Spinal cord (tissue), 10 donors: ENCODE measurements at places on chromosomes 13 and 19. TPM values are rescaled to one million over a fixed set of nuclear protein-coding genes. Genes with fewer than 3 reads are reported as not detected.

The ZNF682 gene
- polyA plus RNA-seq: 16.3 TPM

The PSG2 gene
- polyA plus RNA-seq: 0.23 TPM

The PNMA8C gene
- 31.9 TPM for polyA plus RNA-seq

The MARCHF2 gene
- polyA plus RNA-seq: 60.7 TPM

The ZNF763 gene
- 4.8 TPM for polyA plus RNA-seq

The LONP1 gene
- polyA plus RNA-seq: 72.6 TPM

The IGFL2 gene
- polyA plus RNA-seq: not detected

The CCNE1 gene
- polyA plus RNA-seq: 8.3 TPM

The TMEM255B gene
- 5.6 TPM for polyA plus RNA-seq

The MBD3L1 gene
- polyA plus RNA-seq: not detected

The KLK12 gene
- polyA plus RNA-seq: not detected

The ZNF816 gene
- 7.1 TPM for polyA plus RNA-seq

The DLL3 gene
- polyA plus RNA-seq: 46.3 TPM

The RAB3A gene
- polyA plus RNA-seq: 342 TPM

The SERP2 gene
- polyA plus RNA-seq: 49.9 TPM

The MBD3L2 gene
- not detected for polyA plus RNA-seq

DNA sequence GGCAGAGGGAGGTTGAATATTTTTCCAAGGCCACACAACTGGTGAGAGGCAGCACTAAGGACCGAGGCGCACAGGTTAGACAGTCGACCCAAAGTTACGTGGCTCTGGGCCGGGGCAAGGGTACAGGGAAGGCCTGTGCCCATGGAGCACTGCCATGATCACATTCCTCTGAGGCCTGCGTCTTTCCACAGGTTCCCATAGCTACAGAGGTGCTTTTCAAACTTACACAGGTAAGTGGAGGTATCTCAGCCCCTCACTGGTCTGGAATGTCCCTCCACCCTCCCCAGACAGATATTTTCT is 814 bp downstream of the ZNF211 start:
- DNase-seq: no peak

- DNase-seq: no peak
These were observed 11.1 kb upstream of the ATP12A start for GRCh38 chr13:24668955-24669582.

- peak; percentile 30 for DNase-seq
These were observed 25.2 kb downstream of the ZNRF4 start for GRCh38 chr19:5480427-5480836.

- DNase-seq: no peak
These were observed 514 bp downstream of the PCID2 start for GRCh38 chr13:113207890-113208420.

DNA sequence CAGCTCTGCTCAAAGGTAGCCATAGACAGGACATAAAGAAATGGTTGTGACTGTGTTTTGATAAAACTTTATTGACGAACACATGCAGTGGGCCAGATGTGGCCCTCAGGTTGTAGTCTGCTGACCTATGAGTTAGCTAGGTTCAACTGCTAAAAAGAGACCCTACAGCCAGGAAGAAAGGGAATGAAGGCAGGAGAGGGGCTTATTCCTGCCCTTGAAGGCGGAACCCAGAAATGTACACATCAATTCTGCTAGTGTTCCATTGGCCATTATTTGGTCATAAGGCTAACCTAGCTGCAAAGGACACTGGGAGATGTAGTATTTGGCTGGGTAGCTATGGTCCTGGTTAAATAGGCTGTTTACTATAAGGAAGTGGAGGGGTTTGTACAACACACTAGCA is 18.0 kb downstream of the APBA3 start:
- DNase-seq: peak; percentile 3

DNA sequence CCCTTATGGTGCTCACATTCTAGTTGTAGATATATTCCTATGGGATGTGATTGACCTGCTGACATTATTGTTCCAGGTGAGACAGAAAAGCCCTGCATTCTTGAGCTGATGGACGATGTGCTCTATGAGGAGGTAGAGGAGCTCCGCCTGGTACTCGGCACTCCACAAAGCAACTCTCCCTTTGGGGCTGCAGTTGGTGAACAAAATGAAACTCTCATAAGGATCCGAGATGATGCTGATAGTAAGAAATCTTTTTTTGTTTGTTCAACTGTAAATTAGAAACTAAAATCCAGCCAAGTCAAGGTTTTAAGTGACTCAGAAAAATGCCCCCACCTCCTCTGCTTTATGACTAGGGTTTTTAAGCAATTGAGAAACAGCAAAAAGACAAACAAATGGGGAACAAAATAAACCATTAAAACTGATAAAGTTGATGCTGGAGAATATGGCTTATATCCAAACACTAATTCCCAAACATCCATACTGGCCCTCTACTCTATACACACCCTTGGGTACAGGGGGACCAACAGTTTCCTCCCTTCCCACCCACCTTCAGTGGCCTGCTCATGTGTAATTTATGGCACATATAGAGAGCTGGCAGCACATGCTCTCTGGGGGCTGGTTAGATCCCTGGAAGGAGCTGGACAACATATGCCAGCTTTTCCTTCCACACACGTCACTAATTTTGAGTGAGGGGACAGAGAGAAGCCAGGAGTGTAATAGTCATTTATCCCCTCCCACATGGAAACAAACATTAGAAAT is 139.6 kb downstream of the STOML3 start:
- DNase-seq: no peak

DNA sequence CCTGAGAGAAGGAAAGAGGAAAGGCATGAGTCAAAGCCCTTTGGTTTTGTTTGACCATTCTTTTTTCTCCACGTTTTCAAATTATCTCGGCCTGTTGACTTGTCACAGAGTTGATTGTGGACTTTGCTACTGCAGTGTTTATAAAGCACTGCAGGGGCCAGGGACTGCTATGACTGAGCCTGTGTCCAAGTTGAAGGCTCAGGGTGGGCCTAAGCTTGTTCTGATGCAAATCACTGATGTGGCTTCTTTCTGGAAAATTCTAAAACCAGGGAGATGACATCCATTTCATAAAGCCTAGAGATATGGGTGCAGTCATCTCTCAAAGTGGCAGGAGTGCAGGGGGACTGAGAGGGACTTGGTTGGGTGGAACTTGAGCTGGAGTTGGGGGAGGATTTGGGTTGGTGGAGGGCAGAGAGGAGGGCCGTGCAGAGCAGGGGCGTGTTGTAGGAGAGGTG is 1.2 kb upstream of the CXCL17 start:
- no peak for DNase-seq

DNA sequence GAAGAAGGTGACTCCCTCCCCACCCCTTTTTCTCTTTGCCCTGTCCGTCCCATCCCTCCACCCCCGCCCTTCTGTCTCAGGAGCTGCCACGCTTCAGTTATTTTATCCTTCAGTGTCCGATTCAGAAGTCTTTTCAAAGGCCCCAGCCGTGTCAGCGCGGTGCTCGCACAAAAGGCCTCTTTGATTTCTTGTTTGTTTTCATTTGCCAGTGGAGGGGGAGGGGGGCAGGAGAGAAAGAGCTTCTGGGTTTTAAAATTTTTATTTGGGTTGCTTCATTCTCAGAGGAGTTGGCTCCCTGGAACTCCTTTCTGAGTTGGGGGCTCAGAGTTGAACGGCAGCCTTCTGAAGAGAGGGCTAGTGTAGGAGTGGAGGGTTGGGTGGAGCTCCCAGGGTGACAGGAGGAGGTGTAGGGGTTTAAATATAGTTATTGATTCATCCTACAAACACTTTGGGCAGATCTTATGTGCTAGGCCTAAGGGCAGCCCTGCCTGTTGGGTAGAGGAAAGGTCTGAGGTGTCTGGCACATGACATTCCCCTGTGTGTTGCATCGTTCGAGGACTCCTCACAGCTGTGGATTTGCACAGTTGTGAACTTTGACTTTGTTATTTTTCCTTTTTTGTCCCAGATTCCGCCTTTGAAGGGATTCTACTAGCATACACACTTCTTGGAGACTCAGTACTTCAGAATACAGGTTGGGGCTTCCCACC is 36.8 kb downstream of the NFIX start:
- no peak for DNase-seq

DNA sequence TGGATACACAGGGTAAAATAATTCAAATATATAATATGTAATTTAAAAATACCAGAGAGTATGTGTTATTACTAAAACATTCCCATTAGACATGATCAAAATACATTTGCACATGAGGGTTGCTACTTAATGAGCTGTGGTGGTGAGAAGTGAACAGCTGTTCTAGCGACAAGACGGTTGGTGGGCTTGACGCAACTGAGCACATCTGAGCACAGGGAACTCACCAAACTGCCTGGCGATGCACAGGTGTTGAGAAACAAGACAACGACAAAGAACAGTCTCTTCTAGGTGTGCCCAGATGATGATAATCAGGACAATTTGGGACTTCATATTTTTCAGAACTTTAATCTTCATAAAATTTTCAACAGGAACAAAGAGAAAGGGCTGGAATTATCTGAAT is 555.1 kb upstream of the SGCG start:
- no peak for DNase-seq

DNA sequence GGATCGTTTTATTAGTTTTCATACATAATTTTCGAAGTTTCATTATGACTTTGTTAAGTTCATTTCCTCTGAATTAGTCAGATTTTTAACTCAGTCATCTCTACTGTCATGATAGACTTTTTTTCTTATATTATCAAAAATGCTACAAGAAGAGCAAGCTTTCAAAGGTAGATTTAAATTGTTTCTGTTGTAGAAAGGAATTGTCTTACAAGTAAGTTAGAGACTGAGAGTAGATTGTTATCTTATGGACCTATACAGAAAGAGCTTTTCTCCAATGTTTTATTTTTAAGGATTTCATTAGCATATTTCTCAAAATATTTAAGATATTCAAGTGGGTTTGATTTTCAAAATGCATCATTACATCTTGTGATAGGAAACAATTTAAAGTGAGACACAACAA is 2.7 kb downstream of the MAB21L1 start:
- no peak for DNase-seq

- DNase-seq: no peak
These were observed 10.0 kb downstream of the CFD start for GRCh38 chr19:869245-870177.

DNA sequence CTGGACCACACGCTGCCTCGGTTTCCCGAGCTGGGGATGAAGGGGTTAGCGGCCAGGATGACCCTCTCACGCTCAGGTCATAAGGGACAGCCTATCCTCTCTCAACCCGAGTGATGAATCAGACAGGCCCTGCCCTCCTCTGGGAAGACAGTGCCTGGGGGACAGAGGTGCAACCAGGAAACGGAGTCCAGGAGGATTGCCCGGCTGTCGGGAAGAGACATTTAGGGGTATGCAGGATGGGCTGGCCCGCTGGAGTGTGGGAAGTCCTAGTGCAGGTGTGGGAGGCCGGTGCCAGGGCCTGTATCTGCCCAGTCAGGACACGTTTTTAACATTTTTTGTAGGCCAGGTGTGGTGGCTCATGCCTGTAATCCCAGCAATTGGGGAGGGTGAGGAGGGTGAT is 8.3 kb downstream of the LSM7 start:
- no peak for DNase-seq

- no peak for DNase-seq
These were observed 997.6 kb downstream of the DIAPH3 start for GRCh38 chr13:59166174-59166573.

- DNase-seq: no peak
These were observed 289.8 kb upstream of the DACH1 start for GRCh38 chr13:72156760-72157159.

GRCh38 chr13:48816700-48817099 is 159.0 kb upstream of the FNDC3A start:
- no peak for DNase-seq

- no peak for DNase-seq
These were observed 619.3 kb downstream of the GPC5 start for GRCh38 chr13:92017737-92018136.

DNA sequence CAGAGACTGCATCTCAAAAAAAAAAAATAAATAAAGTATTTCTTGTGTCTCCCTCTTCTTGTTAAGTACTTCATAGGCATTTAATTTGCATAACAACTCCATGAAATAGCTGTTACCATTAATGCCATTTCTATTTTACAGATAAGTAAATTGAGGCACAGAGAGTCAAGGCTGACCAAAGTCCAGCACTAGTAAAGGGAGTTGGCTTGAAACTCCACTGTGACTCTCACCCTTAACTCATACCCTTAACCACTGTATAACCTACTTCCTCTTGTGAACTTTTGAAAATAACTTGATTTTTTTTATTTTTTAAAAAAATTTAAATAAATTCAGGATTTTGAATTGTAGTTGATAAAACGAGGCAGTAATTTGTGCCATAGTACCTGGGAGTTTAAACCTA is 6.0 kb downstream of the GPATCH1 start:
- no peak for DNase-seq

- no peak for DNase-seq
These were observed 17.1 kb downstream of the GAS6 start for GRCh38 chr13:113846636-113847318.

GRCh38 chr19:51742789-51743188 is 8.9 kb downstream of the FPR1 start:
- no peak for DNase-seq

GRCh38 chr13:102376318-102376717 is 25.5 kb downstream of the FGF14 start:
- DNase-seq: no peak

DNA sequence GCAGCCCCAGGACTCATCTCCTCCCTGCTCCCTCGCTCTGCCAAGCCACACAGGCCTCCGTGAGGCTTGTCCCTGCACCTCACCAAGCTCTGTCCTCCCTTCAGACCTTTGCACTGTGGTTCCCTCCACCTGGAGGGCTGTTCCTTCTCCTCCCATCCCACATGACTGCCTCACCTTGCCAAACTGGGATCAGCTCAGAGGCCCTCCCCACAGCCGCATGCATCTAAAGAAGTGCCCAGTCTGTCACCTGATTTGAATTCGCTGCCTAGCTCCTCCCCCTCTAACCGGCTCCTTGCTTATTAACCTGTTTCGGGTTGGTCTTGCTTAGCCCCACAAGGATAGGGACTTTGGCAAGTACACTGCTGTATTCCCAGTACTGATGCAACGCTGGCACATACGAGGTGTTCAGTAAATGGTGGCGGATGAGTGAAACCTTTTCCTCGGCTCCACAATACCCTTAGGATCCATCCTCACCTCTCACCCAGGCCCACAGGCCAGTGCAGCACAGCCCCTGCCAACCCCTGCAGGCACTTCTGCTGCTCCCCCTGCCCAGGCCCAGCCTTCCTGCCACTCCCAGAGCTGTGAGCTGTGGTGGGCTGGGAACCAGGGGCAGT is 4.4 kb downstream of the AKT2 start:
- DNase-seq: no peak

DNA sequence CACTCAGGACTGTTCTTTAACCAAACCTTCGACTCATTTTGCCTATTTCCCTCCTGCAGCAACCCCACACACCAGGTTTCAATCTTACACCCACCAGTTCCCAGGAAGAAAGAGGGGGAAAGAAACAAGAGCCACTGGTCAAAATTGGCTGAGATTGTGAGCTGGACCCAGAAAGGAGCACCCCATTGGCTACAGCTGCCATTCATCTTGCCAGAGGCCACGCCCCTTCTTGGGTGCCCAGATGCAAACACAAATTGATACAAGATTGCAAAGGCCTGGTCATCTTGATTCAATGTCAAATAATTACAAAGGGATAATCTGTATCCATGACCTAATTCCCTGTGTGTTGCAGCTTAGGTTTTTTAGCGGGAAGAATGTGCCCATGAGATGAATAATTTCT is 258.4 kb downstream of the LIG4 start:
- DNase-seq: no peak

- DNase-seq: peak; percentile 72
These were observed 2.1 kb downstream of the EFNB2 start for GRCh38 chr13:106533101-106533942.

GRCh38 chr13:67278235-67278634 is 48.1 kb upstream of the PCDH9 start:
- no peak for DNase-seq
